ENCODE measurements at places on chromosomes 3 and 15.

DNA sequence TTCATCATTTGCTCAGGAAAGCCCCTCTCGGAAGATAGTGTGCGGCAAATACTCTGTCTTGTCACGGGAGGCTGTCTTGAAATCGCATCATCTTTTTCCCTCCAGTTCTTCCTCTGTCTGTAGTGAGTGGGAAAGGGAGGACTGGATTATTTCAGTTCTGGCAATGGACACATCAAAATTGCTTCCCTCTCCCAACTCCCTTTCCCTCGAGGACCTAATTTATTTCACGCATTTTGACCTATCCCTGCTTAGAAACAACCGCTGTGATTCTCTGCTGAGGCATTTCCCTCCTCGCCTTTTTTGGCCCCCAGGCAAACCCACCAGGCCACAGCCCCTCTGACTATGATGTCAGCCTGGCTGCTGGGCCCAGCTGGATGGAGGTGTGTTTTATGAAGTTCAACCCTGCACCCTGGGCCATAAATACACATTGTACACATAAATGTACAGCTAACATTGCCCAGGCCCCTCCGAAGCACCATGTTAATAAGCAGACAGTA lies 138.7 kb upstream of the LRTM1 start:
- no peak for DNase-seq

DNA sequence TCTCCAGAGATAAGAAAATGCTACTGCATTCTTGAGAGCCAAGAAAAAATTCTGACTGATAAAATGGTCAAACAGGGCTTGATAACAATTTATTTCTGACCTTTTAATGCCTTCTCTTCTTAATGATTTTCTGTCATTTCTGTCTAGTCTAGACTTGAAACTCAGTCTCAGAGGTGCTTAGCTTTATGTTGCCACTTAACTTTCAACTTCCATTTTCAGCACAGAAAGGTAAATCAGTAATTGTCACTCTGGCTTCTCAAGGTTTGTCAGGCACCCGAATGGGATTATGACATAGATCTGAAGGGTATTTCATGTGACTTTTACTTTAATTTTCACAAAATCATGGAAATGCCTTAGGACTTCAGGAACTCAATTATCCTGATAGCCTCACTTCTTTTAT lies 155.4 kb upstream of the GBE1 start:
- no peak for DNase-seq

GRCh38 chr15:101407439-101407838 lies 82.1 kb downstream of the PCSK6 start:
- DNase-seq, result no peak

DNA sequence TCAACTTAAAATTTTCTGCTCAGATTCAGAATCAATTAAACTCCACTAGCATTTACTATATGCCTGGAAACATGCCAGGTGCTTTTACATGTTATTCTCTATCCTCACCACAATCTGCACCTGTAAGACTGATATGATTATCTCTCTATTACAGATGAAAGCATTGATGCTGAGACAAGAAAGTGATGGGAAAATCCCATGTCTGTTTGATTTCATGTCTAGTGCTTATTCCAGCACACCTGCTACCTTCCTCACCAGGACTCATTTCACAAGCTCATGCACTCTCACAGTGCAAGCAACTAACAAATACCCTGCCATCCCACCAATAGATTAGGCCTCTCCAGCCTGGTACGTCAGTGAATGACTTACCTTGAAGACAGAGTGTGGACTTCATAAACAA lies 25.0 kb upstream of the BCL6 start:
- DNase-seq, result no peak

DNA sequence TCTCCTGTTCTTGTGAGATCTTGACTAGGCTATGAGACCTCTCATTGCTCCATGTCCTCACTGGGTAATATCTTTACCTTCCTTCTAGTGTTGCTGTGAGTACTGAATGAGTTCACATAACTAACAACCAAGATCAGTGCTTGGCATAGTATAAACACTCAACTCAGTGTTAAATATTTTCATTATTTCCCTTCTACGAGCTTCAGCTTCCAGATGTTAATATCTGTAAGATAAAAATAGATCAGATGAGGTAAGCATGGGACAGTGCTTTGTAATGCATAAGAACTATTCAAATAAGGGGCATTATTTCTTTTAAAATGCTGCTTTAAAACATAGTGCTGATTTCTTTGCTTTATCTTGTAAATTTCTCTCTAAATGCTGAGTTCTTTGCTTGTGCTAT lies 130.8 kb downstream of the DIPK2A start:
- no peak for DNase-seq
